ENCODE measurements at places on chromosomes 12 and 14.
A peak's percentile ranks its signal among the peaks of the same experiment; 100 is the strongest.

GRCh38 chr12:119171691-119172425, 6.9 kb upstream of the HSPB8 start:
- DNase-seq: no peak

DNA sequence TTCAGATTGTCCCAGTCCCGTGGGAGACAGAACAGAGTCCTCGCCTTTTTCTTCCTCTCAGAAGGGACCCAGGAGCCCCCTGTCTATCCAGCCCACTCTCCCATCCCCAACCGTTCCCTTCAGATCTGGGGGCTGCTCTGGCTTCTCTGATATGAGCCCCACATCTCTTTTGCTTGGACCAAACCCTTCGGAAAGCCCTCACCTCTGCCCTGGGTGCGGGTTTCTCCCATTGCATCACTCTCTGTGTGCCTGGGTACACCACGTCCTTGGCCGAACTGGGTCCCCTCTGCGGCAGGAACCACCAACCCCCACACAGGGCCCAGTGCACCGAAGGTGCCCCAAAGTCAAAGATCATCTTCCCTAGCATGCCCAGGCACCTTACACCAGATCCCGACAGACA, 87.8 kb downstream of the DICER1 start:
- no peak for DNase-seq

GRCh38 chr14:71574976-71575375, 357.3 kb upstream of the RGS6 start:
- DNase-seq: peak; percentile 11

GRCh38 chr14:22263961-22264360, 325.1 kb downstream of the DAD1 start:
- no peak for DNase-seq

GRCh38 chr12:26523708-26524150, 309.3 kb downstream of the ITPR2 start:
- DNase-seq: peak; percentile 37

GRCh38 chr14:22384167-22384549, 204.9 kb downstream of the DAD1 start:
- no peak for DNase-seq

DNA sequence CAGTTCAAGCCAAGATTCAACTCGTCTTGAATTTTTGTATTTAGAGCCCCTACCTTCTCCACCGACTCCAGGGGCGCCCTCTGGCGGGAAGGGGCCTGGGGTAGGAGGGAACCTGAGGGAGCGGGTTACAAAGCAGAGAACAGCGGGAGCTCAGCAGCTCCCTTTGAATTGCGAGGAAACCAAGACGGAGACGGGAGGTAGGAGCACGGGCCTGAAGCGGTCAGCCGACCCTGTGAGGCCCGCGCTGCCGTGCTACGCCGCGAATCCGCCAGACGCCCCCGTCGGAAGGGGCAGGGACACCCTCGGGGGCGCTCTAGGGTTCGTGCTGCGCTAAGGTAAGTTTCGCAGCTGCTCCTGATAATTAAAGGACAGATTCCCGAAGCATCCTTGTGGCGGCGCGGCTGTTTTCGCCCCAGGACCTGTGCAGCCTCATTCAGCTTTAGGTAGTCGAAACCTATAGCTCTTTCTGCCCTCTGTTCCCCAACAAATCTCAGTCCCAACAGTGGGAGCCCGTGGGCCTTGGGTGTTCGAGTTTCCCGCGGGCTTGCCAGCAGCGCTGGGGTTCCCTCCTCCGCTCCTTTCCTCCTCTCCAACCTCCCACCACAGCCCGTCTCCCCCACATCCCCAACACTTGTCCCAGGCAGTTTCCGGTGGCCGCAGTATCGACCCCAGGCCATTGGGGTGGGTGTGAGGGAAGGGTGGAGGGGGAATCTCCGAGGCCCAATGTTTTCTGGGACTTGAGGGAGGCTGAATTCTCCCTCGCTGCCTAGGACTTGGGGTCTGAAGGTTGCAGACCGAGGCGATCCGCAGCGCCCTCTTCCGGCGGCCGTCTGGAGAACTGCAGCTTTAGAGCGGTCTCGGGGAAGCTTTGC, 5.1 kb upstream of the NKX2-1 start:
- DNase-seq: peak; percentile 78

GRCh38 chr14:61296719-61297502, 15.8 kb upstream of the TMEM30B start:
- no peak for DNase-seq

GRCh38 chr12:98656289-98657101, 11.4 kb downstream of the APAF1 start:
- no peak for DNase-seq

DNA sequence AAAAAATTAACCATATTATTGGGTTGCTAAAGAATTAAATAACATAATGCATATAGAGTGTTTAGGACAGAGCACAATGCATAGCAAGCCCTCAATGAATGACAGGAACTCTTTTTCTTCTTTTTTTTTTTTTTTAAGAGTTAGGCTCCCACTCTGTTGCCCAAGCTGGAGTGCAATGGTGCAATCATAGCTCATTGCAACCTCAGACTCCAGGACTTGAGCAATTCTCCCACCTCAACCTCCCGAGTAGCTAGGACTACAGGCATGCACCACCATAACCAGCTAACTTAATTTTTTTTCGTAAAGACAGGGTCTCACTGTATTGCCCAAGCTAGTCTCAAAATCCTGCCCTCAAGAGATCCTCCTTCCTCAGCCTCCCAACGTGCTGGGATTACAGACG, 20.5 kb upstream of the MTERF2 start:
- DNase-seq: no peak

DNA sequence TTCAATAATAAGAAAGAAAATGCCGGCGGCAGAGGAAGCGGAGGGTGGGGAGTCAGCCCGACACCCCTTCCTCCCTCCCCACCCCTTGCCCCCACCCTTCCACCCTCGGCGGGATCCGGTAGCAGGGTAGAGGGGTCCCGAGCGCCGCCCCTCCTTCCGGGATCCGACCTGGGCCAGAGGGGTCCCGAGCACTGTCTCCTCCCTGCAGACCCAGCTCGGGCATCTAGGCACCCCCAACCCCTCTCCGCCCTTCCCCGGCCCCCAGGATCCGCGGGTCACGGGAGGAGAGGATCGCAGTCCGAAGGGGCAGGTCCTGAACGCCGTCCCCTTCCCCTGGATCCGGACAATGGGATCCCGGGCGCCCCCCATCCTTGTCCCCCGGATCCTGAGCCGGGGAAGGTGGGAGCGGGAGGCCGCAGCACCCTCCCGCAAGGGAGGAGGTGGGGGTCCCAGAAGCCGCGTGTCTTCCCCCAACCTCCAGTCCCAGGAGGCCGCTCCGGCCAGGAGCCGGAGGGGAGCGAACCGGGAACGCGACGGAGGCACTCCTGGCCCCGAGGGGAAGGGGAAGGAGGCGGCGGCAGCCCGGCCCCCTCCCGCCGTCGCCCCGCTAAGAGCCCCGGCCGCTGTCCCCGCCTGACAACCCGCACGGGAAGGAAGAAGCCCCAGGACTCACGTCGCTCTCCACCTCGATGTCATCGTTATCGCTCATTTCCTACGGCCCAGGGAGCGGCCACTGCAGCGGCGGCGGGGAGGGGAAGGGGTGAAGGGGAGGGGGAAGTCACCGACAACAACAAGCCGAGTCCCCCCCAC, 481 bp downstream of the MAX start:
- peak; percentile 50 for DNase-seq

GRCh38 chr14:101775826-101776225, 14.3 kb downstream of the PPP2R5C start:
- DNase-seq: no peak

DNA sequence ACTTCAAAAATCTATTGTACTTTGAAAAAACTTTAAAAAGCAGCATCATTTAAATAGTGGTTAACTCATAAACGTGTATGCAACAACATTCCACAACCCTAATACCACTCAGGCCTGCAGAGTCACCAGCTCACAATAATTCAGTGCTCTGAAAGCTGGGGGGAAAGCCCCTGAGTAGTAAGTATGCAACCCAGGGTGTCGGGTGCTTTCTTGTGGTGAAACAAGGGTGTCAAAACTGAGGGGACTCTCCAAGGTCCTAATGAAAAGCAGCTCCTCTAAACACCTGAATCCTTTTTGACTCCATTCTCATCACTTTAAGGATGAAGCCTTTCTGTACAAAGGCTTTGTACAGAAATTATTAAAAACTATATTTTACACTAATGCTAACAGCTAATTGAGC, 33.7 kb downstream of the FGFR1OP2 start:
- DNase-seq: no peak

DNA sequence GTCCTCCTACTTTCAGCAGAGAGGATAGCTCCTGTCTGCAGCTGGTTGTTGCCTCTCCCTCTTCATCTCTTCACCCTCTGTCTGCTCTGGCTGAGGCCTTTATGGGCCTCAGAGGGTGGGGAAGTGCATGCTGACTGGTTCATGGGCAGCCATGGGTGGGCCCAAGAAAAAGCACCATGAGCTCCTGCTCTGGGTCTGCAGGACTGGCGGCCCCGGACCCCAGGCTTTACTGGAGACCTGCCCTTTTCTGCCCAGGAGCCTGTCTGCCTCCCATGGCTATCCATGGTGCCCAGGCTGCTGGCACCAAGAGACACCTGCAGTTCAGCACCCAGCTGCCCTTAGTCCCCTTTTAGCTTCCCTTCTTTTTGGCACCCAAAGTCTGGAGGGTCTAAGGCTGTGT, 137.1 kb downstream of the PTPRR start:
- DNase-seq: no peak

GRCh38 chr12:19227190-19227879, 97.8 kb downstream of the PLEKHA5 start:
- DNase-seq: no peak

DNA sequence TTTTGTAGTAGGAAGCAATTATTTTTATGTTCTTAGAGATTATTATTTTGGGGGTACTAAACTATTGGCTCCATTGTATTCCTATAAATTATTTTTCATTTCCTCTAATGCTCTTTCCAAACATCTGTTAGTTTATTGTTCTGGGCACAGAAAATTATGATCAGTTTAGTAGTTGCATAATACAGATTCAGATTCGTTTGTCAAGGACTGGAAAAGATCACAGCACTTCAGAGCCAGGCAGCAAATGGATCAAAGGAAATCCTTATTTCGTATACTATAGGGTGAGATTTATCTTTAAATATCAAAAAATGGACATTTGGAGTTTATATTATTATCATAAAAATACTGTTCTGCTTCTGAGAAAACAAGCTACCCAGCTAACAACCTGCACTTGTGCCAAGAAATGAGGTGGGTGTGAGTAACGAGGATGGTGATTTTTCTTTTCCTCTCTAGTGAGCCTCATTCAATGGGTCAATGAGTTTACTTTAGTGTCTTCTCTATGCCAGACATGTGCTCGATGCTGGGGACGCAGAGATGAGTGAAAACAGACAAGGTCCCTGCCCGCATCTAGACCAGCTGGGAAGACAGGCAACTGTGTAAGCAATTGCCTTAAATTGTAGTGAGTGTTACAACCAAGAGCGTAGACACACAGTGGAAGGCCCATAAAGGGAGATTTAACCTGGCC, 208.6 kb upstream of the PLXNC1 start:
- DNase-seq: no peak

- no peak for DNase-seq
These were observed 96.3 kb upstream of the EVL start for GRCh38 chr14:99968941-99969340.

- DNase-seq: no peak
These were observed 25.7 kb downstream of the WDR89 start for GRCh38 chr14:63616015-63616414.

GRCh38 chr12:65367396-65367795, 88.9 kb downstream of the MSRB3 start:
- no peak for DNase-seq

GRCh38 chr14:76830556-76830955, 4.3 kb downstream of the LRRC74A start:
- DNase-seq: no peak

- DNase-seq: no peak
These were observed at the start of gene SETD1B for GRCh38 chr12:121803861-121804416. SETD1B (plus strand) TSS chr12:121804009; CDS start chr12:121804738, 729 bp downstream.

DNA sequence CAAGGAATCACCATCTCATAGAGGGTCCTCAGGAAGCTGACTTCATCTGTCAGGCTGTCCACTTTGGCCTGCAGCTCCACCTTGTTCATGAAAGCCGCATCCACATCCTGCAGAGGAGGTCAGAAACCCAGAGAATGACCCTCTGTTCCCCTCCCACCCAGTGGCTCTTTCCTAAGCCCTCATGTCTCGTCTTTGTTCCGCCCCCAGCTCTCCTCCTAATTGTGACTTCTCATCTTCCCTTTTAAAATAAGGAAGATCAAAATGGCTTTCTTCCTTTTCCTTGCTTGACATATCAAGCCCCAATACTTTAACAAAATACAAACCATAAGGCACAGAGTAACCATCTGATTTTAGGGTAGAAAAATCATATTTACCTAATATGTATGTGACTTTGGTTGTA, 4.4 kb downstream of the KRT76 start:
- no peak for DNase-seq

DNA sequence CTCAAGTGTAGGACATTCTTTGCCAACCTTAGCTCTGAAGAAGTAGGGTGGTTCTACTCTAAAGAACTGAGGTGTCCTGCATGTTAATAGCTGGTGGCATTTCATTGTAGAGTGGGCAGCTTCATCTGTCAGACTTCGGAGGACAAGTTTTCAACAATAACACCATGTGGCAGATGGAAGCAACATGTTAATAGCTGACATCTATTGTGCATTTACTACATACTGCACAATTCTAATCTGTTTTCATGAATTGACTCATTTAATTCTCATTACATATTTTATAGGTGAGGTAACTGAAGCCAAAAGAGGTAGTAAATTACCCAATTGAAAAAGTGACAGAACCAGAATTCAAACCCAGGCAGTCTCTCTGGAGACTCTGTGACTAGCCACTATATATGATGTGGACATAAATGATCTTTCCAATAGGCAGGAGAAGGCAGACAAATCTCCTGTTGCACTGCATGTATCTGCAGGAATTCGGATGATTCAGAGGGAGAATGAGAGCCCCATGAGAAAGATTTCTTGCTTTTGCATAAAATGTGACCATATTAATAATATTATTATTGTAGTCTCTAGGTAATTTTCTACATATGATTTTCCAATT, 137.2 kb upstream of the E2F7 start:
- DNase-seq: no peak

GRCh38 chr14:103099081-103099732, 4.7 kb downstream of the EXOC3L4 start:
- DNase-seq: no peak

- no peak for DNase-seq
These were observed 439 bp downstream of the GOLGA5 start for GRCh38 chr14:92794547-92794941.

GRCh38 chr14:49688701-49689030, 652 bp upstream of the POLE2 start:
- DNase-seq: no peak

- no peak for DNase-seq
These were observed 43.1 kb upstream of the OTOGL start for GRCh38 chr12:80056232-80056631.
